M059J (cell line): ENCODE measurements at places on chromosomes 3 and 15. TPM values are rescaled to one million over a fixed set of nuclear protein-coding genes. Genes with fewer than 3 reads are reported as not detected.

- peak; percentile 57 for DNase-seq
Observed at GRCh38 chr3:60954048-60954447, 297.2 kb downstream of the FHIT start.

DNA sequence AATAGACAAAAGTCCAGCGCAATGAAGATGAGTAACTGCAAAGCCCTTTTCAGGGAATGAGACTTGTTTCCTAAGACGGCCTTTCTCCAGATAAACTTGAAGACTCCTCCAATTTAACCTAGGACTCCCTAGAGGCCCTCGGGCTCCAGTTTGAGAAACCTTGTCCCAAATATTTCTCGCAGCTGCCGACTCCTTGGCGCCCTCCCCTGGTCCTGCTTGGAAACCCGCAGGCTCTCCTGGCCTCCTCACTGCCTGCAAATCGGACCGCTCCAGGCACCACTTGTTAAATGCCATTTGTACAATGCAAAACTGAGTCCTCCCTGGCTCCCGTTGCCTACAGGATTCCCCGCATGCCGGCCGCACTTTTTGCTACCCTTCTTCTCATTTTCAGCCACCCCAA lies 36.8 kb downstream of the MUC4 start:
- DNase-seq = peak; percentile 51

DNA sequence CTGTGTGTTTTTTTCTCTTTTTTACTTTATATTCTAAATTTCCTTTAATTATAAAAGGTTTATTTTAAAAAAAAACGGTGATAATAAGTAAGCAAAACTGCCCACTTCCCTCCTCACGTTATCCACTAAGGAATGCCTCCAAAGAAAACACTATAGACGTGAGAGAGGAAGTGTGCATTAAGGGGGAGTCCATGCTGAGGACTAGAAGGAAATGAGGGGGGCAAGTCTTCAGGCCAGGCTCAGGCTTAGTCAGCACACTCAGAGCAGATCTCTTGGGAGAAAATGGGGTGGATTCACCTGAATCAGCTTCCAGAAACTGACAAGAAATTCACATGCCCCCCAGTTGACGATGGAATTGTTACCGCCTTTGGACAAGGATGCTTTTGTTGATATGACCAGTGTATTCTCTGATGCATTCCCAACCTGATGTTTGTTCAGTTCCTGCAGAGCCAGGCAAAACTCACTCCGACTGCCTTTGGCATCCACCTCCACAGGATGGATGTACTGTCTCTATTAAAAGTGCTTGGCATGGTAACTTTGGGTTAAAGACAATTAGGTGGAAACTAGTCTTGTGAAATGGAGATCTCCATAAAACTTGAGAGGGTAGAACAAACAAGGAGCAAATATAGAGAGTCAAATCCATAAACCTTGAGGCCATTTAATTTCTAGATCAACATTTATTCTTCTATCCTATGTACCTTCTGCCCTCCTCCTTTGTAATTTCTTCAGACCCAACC lies 167.8 kb downstream of the MYRIP start:
- DNase-seq = no peak

DNA sequence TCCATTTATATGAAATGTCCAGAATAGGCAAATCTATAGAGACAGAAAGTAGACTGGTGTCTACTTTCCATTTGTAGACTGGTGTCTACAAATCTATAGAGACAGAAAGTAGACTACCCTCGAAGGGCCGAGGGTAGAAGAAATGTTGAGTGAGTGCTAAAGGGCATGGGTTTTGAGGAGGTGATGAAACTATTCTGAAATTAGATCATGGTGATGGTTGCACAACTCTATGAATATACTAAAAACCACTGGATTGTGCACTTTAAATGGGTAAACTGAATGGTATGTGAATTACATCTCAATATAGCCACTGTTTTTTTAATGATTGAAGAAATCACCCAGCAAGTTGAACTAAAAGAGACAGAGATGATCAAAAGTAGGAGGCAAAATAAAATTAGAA lies 27.9 kb downstream of the TP53BP1 start:
- peak; percentile 11 for DNase-seq

DNA sequence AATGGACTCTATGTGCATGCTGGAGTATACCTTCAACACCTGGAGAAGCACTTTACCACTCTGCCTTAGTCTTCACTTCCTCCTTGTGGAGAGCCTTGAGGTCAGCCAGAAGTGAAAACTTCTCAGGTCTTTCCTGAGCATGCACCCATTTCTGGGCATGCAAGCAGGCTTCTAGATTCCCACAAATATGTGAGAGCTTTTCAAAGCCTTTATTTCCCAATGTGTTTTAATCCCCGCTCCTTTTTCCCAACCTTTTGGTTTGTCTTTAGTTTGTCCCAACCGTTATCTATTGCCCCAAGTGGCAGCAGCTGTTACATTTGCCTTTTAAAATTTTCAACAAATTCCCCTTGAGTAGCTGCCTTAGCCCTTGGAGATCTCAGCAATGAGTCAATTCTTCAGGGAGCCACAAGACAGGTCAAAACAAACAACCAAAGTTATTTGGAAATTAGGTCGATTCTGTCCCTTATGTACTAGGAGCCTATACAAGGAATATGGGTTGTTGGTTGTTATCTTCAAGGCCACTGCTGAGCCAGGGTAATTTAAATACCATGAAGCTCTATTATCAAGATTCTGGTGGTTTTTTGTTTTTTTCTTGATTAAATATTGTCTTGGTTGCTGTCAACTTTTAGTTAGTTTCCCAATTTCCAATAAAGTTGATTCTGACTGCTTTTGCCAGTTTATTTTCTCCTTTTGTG lies 44.4 kb downstream of the LSM3 start:
- DNase-seq = peak; percentile 46

DNA sequence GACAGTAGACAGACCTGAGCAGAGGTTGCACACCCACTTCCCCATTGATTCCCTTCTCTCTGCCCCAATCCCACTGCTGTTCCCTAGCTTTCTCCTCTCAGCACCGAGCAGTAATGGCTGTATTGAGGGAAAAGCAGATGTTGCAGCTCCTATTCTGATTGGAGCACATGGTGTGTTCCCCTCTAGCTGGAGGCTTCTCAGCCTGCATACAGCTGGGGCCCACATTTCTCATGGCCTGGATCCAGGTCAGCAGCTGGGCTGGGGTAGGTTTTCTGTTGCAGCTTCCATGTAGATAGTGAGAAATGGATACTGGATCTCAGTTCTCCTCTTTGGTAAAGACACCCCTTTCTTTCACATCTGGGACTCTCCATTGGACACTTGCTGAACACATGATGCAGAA lies 50.1 kb downstream of the RYR3 start:
- DNase-seq = no peak

- DNase-seq = no peak
Observed at GRCh38 chr3:66671291-66671690, 170.5 kb upstream of the LRIG1 start.

DNA sequence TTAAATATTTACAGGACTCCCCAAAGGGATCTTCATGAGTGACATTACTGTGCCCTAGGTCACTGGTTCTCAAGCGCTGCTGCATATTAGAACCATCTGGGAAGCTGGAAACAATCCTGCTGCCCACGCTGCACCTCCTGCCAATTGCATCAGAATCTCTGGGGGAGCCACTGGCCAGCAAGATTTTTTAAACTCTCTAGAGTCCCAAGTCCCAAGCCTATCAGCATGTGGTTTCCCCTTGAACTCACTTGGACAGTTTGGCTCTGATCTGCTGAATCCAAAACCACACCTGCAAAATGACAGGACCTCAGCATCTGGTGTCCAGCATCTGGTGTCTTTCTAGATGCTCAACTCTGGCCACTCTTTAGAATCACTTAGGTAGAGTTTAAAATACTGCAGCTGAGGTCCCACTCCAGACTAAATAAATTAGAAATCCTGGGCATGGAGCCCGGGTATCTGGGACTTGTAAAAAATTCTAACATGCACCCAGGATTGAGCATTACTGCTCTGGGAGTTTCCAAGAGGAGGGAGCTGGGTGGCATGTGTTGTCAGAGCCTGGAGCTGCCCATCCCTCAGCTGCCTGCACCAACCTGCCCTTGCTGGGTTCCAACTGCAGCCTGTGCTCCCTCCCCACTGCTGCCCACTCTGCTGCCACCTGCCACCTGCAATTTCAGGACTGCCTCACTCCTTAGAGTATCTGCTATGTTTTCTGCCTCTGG lies 311.3 kb downstream of the SLC9A9 start:
- no peak for DNase-seq

DNA sequence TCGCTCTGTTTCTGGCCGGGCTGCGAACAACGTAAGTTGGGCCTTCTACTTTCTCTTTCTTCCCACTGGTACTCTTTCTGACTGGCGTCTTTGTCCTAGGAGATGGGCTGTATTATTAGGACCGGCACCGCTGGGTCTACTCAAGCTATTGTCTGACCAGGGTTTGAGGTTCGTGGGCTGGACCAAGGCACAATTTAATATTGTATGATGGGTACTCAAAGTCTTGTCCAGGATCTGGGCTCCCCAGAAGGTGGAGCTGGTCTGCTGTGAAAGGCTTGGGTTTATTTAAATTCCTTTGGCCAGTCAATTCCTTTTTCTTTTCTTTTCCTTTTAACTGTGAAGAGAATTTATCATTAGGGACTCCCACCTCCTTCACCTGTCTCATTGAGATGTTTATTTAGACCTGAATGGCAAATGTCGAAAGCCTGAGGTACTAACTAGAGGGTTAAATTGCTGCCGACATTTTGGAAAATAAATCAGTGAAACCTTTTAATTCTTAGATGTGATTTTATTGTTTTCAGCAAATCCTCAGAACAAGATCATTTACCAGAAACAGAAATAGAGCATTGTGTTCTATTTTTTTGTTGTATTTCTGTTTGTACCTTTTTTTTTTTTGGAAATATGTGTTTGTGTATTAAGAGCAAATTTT lies 410 bp downstream of the LRRC49 start:
- DNase-seq = peak; percentile 78

DNA sequence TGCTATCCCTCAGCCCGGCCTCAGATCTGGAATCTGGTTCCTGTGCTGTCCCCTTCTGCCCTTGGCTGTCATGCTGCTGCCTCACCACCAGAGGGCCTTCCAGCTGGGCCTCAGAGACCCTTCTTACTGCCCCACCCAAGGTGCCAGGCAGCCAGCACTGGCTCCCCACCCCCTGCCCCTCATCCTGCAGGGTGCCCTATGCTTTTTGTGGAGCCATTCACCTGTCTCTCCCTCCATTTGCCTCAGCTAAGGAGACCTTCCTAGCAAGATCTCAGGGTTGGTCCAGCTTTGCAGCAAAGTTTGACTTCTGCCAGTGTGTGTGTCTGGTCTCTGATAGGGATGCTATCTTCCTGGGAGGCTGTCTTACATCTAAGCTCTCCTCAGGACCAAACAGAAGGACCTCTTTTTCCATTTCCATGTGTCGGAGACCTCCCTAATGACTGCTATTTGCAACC lies 1.9 kb upstream of the VWA5B2 start:
- no peak for DNase-seq

DNA sequence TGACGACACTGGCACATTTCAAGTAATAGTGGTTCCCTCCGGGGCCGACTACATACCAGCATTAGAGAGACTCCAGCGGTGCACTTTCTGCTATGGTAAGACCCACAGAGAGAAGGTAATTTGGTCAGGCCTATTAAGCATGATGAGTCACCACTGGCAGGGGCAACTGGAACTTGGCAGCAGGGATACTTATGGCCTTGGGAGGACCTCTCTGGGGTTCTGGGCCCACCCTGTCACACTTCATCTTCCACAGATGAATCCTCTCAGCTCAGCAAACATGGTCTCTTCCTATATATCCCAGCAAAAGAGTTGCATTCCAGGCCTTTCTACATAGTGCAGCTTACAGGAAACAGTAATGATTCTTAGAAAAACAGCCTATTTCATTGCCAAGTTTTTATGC lies 88.0 kb downstream of the PIK3R4 start:
- DNase-seq = peak; percentile 90

DNA sequence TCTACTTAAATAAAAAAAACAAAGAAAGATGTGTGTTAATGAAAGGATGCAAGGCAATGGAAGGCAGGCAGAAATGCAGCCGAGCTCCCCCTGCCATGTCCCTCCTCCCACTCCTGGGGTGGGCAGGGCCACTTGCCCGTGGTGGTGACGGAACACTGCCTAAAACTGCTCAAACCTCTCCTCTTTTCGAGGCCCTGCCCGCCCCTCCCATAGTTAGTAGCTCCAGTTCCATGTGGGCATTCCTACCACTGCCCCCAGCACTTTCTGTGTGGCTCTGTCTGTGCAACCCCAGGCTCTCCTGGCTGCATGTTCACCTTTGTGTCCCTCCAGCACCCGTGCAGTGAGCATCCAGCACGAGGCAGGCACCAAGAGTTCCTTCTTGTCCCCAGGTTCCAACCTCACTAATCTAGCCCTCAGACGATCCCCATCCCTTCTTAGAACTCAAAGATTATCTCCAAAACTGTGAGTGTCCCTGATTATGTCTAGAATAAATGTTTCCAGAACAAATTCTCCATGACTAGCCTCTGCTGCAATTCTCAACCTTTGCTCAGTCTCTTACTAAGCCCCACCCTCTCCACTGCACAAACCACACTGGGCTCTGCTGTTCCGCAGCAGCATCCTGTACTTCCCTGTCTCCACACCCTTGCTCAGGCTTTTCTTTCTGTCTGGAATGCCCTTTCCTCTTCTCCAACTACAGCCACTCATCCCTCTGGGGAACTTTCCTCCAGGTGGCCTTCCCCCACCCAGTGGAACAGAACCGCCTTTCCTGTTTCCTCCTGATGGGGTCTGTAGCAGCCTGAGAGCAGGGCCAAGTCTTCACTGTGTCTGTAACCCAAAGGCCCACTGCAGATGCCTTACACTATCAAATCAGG lies 32.6 kb upstream of the SPTBN5 start:
- no peak for DNase-seq

DNA sequence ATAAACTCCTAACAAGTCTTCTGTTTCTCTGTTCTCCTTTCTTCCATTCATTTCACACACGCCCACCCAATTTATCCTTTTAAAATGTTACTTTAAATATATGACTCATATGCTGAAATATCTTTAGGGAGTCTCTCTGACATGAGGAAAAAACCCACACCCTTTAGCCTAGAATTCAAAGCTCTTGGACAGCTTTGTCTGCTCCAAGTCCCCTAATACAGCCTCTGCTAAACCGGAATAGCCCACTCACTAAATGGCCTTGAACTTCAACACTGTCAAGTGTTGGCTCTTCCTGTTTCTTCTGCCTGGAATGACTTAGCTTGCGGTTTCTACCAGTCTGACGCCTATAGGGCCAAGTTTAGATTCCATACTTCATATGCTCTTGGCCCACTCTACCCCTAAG lies 3.3 kb upstream of the CD96 start:
- peak; percentile 78 for DNase-seq

DNA sequence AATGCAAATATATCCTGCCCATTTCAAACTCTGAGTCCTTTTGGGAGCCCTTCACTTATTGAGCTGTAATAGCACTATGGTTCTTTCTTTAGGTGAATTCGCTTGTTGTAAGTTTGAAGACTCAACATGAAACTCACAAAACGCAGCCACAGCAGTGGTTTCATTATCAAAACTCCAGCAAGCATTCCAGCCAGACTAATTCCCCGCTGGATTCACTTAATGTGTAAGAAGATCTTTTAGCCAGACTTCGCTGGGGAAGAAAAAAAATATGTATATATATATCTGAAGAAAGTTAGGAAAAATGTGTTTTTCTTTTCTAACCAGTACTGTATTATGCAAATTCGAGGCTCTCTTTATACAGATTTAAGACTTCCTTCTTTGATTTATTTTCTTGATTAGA lies 241.1 kb downstream of the WNT5A start:
- DNase-seq = no peak

The CSPG5 gene
- total RNA-seq = 1.1 and 1.3 TPM in 2 replicates

The CAV3 gene
- total RNA-seq = not detected in 2 replicates

The CRABP1 gene
- not detected in 2 replicates for total RNA-seq

The IGF1R gene
- 4.9 and 8.1 TPM in 2 replicates for total RNA-seq

The STAB1 gene
- 0.05 TPM in 1 of 2 replicates, not detected in the other for total RNA-seq
